Astrocyte (in vitro differentiated cells and primary cell): ENCODE measurements at places on chromosomes 2 and 18.

- H3K36me3 ChIP-seq = no peaks in the 10 kb centered on the region
- peak; percentile 91 for DNase-seq
- H3K4me3 ChIP-seq = no peak overlapping the region
- H3K27me3 ChIP-seq = no peaks in the 10 kb centered on the region
- H3K4me1 ChIP-seq = peaks cover 16% of the 10 kb centered on the region
Measured at GRCh38 chr18:49849331-49850217, 36.2 kb upstream of the ACAA2 start.

DNA sequence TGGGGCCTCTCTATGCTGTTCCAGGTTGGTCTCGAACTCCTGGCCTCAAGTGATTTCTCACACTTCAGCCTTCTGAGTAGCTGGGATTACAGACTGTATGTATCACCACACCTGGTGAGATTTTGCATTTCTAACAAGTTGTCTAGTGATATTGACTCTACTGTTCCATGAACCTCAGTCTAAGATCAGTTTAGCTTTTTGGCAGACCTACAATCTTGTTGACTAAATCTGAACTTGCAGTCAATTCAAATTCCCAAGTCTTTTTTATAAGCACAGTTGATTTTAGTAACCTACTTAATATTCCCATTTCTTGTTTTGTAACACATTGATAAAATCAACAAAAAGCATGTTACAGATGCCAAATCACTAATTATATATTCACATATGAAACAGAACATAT lies 266.1 kb upstream of the CYP26B1 start:
- no peaks in the 10 kb centered on the region for H3K4me1 ChIP-seq
- H3K27ac ChIP-seq = no peak overlapping the region
- no peaks in the 10 kb centered on the region for H3K36me3 ChIP-seq
- no peaks in the 10 kb centered on the region for H3K27me3 ChIP-seq

- H3K4me1 ChIP-seq = peaks cover 6% of the 10 kb centered on the region
- no peaks in the 10 kb centered on the region for H3K27me3 ChIP-seq
- no peak overlapping the region for H3K4me3 ChIP-seq
- H3K27ac ChIP-seq = no peak overlapping the region
- H3K36me3 ChIP-seq = no peaks in the 10 kb centered on the region
Measured at GRCh38 chr18:31652357-31652756, 32.0 kb downstream of the B4GALT6 start.

DNA sequence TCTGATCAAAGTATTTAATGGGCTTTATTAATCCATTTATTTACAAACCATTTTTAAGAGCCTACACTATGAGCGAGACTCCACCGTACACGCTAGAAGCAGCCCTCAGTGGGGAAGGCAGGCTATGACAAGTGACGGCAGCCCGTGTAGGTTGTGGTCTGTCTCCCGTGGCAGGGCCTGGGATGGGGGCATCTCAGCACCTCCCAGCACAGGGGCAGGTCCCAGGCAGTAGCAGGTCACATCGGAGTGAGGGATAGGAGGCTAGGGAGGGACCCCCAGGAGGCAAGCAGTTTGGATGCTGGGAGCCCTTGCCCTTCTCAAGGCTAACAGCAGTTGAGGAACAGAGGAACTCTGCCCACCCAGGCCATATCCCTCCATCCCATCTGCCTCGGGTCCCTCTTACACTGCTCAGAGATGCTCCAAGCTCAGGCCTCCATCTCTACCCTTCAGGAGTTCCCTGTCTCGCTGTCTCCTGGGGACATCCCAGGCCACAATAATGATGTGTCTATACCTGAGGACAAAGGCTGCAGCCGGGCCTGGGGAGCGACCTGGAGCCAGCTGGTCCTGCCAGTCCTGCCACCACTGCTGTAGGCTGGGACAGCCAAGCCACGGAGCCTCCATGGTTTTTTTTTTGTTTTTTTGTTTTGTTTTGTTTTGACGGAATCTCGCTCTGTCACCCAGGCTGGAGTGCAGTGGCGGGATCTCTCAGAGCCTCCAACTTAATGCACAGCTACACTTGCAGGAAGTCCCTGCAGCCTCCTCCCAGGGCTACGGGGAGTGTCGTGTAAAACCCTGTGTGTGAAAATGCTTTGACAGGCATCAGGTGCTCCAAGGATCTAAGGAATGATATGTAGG lies 92.0 kb downstream of the NDUFA10 start:
- no peaks in the 10 kb centered on the region for H3K27me3 ChIP-seq
- H3K4me3 ChIP-seq = no peak overlapping the region
- H3K27ac ChIP-seq = no peak overlapping the region
- H3K4me1 ChIP-seq = no peaks in the 10 kb centered on the region
- no peak for DNase-seq
- no peaks in the 10 kb centered on the region for H3K36me3 ChIP-seq
